ENCODE measurements at places on chromosomes 6 and 20.

DNA sequence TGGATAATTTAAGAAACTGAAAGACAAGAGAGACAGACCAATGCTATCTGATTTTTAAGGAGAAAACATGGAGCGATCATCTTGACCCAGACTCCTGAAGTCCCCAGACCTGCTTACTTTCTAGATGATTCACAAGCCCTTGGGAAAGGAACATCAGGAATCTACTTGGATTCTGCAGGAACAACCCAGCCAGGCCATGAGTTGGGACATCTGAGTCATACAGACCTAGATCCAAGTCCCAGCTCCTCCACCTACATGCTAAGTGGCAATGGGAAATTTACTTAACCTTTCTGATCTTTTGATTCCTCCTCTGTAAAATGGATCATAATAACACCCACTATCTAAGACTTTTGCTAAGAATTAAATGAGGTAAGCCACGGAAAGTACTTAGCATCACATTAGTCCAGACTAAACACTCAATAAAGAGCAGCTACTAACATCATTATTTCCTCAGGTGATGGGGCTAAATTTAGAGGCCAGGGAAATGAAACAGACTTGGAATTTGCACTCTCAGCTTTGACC, 61.0 kb upstream of the MAFB start:
- DNase-seq, result no peak

- no peak for DNase-seq
Measured at GRCh38 chr20:7959484-7959883, 19.2 kb upstream of the HAO1 start.

GRCh38 chr6:14135893-14136539, 18.4 kb downstream of the CD83 start:
- no peak for DNase-seq

DNA sequence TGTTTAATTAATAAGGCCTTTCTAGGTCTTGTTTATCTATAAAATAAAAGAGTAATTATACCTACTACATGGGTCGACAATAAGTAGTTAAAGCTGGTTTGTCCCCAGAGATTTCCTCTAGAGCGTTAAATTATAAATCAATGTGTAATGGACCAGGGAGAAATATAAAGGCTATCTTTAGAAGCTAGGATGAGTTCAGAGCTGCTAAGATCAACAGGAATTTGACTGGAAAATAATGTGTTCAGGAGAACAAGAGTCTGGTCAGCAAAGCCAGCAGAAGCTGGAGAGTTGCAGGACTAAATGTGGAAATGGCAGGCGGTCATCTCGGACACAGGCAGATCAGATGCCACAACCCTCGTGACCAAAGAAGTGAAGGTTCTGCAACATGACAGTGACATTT, 428.8 kb downstream of the EPM2A start:
- no peak for DNase-seq

GRCh38 chr6:143611580-143611979, 66.2 kb upstream of the PHACTR2 start:
- DNase-seq, result no peak

- DNase-seq, result no peak
Measured at GRCh38 chr20:384723-385122, 4.2 kb downstream of the TRIB3 start.

DNA sequence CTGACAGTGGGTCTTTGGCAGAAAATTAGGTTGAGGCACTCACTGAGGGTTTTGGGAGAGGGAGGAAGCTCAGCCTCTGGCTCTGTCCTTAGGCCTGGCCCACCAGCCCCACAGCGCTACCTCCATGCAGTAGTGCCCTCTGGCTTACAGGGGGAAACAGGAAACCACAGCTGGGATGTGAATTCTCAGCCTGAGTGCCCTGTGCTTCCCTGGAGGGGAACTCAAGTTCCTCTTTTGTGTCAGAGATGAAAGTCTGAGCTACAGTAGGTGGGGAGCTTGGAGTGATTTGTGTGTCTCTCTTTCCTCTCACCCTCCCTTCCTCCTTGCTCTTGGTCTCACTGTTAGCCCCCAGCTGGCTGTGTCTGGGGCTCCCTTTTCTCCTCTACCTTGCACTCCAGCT, 48.2 kb upstream of the BLCAP start:
- DNase-seq, result no peak

DNA sequence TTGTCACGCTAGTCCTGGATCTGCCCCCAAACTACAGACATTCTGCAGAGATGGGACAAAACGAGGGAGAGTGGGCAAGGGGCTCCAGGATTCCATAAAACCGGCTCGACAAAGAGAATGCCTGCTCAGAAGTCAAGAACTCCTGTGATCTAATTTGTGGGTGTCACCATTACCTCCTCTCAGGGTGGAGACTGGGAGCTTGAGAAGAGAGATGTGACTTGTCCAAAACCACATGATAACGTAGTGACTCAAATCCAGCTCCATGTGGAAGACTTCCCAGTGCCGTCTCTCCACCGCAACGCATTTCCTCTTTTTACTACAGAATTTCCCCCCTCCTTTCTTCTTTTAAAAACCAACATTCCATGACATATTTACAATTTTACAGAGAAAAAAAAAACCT, 44.3 kb downstream of the TRERF1 start:
- no peak for DNase-seq

GRCh38 chr6:30824698-30825097, 59.6 kb upstream of the DDR1 start:
- no peak for DNase-seq

Data from progenitor cell of endocrine pancreas (in vitro differentiated cells).